Placental epithelial cell (primary cell): ENCODE measurements at places on chromosomes 1 and 21. TPM values are rescaled to one million over a fixed set of nuclear protein-coding genes. Genes with fewer than 3 reads are reported as not detected.

CRNN gene
- not detected in 2 replicates for total RNA-seq

CD1E gene
- total RNA-seq = not detected in 2 replicates

PLA2G2F gene
- under 0.01 TPM in 1 of 2 replicates, not detected in the other for total RNA-seq

SLAMF6 gene
- total RNA-seq = not detected in 2 replicates

OLIG2 gene
- total RNA-seq = not detected in 2 replicates

ZFP69B gene
- 2.7 and 4.1 TPM in 2 replicates for total RNA-seq

ZNF593OS gene
- under 0.01 TPM in 1 of 2 replicates, not detected in the other for total RNA-seq

KCNA2 gene
- not detected in 2 replicates for total RNA-seq

KCNAB2 gene
- 1.1 and 2.7 TPM in 2 replicates for total RNA-seq

ANGPTL1 gene
- not detected in 2 replicates for total RNA-seq

CCDC185 gene
- total RNA-seq = not detected in 2 replicates

CLCA1 gene
- total RNA-seq = not detected in 2 replicates

SPRR2F gene
- not detected in 2 replicates for total RNA-seq

ADGRL4 gene
- total RNA-seq = under 0.01 TPM in 1 of 2 replicates, not detected in the other

S100A8 gene
- total RNA-seq = not detected in 2 replicates

HPCA gene
- total RNA-seq = under 0.01 TPM in 1 of 2 replicates, not detected in the other

RNF186 gene
- total RNA-seq = not detected in 2 replicates
